ENCODE measurements at places on chromosomes 11 and 22. TPM values are rescaled to one million over a fixed set of nuclear protein-coding genes. Genes with fewer than 3 reads are reported as not detected.

The KCNQ1 gene
- total RNA-seq: 11.4 TPM

GRCh38 chr11:108216988-108217387 is 5.5 kb downstream of the NPAT start:
- H3K27me3 ChIP-seq: no peaks in the 10 kb centered on the region
- peaks cover 74% of the 10 kb centered on the region for H3K4me1 ChIP-seq
- peaks cover 23% of the 10 kb centered on the region for H3K36me3 ChIP-seq
- H3K27ac ChIP-seq: peak overlapping the region; percentile 70
- DNase-seq: peak; percentile 35
- no peak overlapping the region for H3K4me3 ChIP-seq

DNA sequence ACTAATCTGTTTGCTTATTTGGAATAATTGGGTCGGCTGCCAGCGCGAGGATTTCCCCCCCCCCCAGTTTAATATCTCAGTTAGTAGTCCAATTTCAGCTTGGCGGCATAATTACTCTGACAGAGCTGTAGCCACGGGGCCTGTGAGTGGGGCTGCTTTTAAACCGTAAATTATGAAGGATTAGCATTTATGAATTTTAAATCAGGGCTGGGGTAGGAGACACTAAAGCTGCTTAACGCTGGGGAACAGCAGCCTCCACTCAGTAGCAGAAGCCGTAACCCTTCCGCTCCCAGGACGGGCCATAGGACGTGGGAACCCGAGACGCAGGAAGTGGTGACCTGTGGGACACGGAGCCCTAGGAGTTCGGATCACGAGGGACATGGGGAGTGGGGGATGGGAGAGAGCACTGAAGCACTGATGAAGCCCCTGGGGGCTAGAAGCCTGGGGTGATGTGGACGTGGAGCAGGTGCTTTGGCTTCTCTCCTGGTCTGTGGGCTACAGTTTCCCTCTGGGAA is 66.2 kb upstream of the LMO1 start:
- no peaks in the 10 kb centered on the region for H3K36me3 ChIP-seq
- no peak overlapping the region for H3K4me3 ChIP-seq
- H3K4me1 ChIP-seq: peaks cover 6% of the 10 kb centered on the region
- no peak overlapping the region for H3K27ac ChIP-seq
- DNase-seq: no peak

DNA sequence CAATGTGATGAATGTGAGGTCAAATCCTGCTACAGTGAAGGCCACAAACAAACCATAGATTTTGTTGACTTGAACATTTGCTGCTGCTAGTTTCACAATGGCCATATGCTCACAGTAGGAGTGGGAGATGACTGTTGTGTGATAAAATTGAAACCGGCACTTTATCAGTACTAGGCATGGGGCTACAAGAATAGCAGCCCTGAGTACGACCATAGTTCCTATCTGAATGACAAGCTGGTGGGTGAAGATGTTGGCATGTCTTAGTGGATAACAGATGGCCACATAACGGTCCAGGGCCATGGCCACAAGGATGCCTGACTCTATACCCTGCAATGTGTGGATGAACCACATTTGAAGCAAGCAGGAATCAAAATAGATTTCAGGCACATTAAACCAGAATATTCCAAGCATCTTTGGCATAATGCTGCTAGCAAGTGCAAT is 2.8 kb downstream of the OR52A1 start:
- H3K4me3 ChIP-seq: no peak overlapping the region
- no peak for DNase-seq
- no peaks in the 10 kb centered on the region for H3K4me1 ChIP-seq
- no peaks in the 10 kb centered on the region for H3K27me3 ChIP-seq
- H3K36me3 ChIP-seq: no peaks in the 10 kb centered on the region

- H3K27ac ChIP-seq: no peak overlapping the region
- no peak for DNase-seq
- no peaks in the 10 kb centered on the region for H3K4me1 ChIP-seq
- peaks cover 6% of the 10 kb centered on the region for H3K27me3 ChIP-seq
- no peak overlapping the region for H3K4me3 ChIP-seq
- no peaks in the 10 kb centered on the region for H3K36me3 ChIP-seq
Measured at GRCh38 chr11:126519764-126520734, 164.6 kb downstream of the ST3GAL4 start.

GRCh38 chr11:12288212-12288930 is 89.0 kb upstream of the PARVA start:
- no peak overlapping the region for H3K4me3 ChIP-seq
- no peak overlapping the region for H3K27ac ChIP-seq
- no peaks in the 10 kb centered on the region for H3K36me3 ChIP-seq

DNA sequence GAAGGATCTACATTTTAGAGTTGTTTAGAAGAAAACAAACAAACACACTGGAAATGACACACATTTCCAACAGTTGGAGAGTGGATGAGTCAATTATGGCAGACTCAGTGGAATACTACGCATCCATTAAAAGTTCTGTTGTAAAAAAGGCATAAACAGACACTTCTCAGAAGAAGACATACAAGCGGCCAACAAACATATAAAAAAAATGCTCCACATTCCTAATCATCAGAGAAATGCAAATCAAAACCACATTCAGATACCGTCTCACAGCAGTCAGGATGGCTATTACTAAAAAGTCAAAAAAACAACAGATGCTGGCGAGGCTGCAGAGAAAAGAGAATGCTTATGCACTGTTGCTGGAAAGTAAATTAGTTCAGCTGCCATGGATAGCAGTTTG is 298.2 kb downstream of the DDX10 start:
- H3K4me3 ChIP-seq: no peak overlapping the region
- no peak for DNase-seq
- H3K36me3 ChIP-seq: no peaks in the 10 kb centered on the region
- H3K27ac ChIP-seq: no peak overlapping the region

All from activated T-cell treated with anti-CD3 and anti-CD28 coated beads, Interleukin-2, amount 50 U/mL, for 72 hours (primary cell).